Activated T-helper 1 cell treated with anti-CD3 and anti-CD28 coated beads, Interleukin-2, amount 50 U/mL, for 16 hours (primary cell): ENCODE measurements at places on chromosomes 4 and X.

GRCh38 chr4:169952236-169953002, 73.8 kb downstream of the MFAP3L start:
- DNase-seq, result no peak

DNA sequence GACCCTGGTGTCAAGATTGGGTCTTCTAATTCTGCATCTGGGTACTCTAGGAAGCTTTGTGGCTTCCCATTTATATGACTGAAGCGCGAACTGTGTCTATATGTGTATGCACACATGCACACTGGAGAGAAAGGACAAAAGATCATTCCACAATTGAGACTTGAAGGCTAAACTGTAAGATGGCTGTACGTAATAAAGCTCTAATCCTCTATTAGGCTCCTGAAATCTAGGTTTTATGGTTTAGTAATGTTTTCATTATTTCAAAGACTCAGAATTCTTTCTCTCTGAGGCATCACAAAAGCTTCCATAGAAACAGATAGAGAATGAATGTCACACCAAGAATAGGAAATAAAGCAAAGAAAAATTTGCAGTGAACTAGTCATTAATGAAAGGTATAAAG, 320.7 kb upstream of the FTHL17 start:
- DNase-seq, result no peak

- DNase-seq, result no peak
These were observed 91.3 kb downstream of the PTPN13 start for GRCh38 chr4:86685401-86685800.

DNA sequence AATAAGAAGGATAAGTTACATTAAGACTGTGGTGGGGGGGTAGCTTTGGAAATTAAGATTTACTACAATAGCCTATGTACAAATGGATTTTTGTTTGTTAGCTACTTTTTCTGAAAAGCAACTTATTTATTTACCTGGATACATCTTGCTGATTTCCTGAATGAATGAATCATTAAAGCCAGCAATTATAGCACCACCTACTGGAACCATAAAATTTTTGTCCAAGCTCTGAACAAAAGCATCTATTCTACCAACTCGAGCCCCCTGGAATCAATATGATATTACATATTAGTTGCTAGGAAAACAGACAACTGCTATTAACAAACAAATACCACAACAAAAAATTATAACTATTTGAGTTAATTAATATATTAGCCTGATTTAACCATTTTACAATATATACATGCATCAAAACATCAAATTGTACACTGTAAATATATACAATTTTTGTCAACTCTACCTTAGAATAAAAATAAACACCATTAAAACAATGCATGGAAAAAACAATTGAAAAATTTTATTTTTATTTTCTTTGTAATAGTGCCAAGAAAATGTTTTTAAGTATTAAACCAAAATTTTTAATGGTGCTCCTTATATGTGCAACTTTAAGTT, 15.3 kb downstream of the SEPSECS start:
- DNase-seq, result no peak

- no peak for DNase-seq
These were observed 7.1 kb downstream of the PF4V1 start for GRCh38 chr4:73860181-73860580.

DNA sequence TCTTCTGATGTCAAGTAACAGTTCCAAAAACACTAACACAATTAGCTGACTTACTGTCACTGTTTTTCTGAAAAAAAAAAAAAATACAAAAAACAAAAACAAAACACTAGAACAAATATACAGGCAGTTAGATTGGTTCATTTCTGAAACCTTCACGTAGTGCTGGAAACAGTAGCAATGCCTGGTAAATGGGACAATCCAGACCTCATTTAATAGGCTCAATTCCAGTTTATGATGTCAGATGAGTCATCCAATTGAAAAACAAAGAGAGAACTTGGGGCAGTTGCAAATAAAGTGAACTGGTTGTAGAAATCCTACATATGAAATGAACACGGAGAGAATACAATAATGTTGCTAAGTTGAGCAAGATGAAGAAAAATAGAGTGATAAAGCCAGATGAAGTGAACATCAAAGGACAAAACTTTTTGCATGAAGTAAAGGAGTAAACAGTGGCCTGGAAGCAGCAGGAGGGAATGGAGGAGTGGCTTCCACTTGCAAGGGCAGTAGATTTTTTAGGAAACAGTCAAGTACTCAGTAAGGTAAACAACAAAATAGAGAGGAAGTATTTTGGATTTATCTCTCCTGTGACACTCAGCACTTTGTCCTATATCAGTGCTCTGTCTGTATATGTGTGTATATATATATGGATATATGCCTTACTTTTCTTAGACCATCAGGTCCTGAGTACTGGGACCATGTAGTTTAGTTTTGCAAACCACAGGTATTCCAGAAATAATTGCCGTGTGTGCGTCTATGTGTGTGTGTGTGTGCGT, 39.3 kb upstream of the MAGEA10 start:
- DNase-seq, result no peak

DNA sequence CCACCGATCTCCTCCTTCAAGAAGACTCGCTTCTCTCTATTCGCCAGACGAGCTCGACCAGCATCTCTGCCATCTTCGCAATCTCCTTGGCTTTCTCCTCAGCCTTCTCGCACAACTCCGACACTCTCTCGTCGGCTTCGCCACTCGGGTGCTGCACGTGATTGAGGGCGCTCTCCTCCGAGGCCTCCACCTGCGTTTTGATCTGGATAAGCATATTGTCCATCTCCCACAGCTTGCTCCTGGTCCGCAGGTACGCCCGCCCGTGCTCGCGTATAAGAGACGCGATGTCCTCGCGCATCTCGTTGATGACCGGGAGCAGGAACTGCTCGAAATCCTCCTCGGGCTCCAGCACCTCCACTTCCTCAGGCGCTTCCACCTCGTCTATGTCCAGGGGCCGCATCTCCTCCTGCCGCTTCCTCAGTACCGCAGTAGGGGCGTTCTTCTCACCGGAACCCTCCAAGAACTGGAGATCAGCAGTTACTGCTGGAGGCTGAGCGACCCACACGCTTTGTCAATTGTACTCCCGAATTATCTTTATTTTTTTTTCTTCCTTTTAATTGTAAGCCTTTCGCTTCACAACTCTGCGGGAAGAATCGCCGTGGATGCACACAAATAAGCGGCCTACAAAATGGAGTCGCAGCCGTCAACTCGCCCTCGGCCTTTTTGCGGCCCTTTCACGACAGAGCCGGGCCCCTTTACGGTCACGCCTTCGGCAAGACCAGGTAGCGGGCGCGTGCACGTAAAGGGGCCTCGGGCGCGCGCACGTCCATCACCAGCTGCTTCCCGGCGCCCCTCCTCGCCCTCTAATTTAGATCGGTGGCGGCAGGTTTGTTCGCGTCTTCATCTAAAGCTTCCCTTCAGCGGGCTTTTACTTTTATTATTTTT, at the start of gene MRFAP1L1:
Gene MRFAP1L1 (minus strand): TSS at position 636 of the 885 bp plus-strand sequence. CDS start 236 bp downstream, at position 400.
- DNase-seq, result peak; percentile 95

DNA sequence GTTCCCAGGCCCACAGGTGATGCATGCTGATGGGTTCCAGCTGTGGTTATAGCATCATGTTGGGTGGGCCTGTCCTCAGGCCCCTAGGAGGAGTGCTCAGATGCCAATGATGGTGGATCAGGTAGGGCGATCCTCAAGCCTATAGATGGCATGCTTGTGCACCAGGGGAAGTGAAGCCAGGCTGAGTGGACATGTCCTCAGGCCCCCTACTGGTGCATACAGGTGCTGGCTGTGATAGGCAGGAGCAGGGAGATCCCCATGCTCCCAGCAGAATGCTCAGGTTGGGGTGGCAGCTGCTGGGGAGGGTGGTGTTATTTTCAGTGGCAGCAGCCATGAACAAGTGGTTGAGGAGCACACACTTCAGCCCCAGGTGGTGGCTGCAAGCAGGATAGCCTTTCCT, 96.0 kb downstream of the SMARCA1 start:
- DNase-seq, result no peak

DNA sequence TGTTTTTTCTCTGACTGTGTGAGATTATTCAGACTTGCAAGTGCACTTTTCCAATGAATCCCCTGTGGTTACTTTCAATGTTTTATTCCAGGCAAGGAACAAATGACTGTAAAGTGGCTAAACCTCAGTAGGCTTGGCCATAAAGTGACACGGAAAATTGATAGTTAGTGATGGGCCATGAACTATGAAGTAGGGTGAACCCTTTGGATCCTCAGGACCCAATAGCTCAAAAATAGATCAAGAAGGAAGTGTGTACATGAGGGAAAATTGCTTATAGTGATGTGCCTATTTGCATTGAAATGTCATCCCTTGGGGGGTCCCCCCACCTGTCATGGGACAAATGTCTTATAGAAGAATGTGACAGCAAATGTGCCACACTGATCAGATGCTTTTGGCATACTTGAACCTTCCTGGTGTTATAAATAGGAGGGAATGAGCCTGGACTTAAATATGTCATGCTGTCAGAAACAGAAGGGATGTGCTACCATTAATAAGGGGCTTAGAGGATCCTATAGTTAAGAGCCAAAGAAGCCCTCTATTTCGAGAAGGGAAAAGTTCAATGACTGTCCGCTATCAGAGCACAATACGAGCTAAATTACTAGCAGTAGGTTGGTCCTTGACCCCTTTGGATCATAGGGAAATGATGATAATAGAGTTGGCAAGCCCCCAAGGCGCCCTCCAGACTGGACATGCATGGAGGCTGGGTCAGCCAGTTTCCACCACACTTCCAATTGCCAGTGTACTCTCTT, 30.3 kb downstream of the SLC16A2 start:
- no peak for DNase-seq

GRCh38 chr4:75494563-75494962, 19.6 kb downstream of the RCHY1 start:
- DNase-seq, result no peak

GRCh38 chr4:63717384-63717783, 691.9 kb downstream of the TECRL start:
- no peak for DNase-seq

GRCh38 chrX:71619193-71619592, 882 bp upstream of the CXCR3 start:
- no peak for DNase-seq

- no peak for DNase-seq
These were observed 99.8 kb downstream of the PTCHD1 start for GRCh38 chrX:23434356-23434884.

GRCh38 chr4:56535915-56536314, 30.3 kb downstream of the ARL9 start:
- DNase-seq, result no peak

DNA sequence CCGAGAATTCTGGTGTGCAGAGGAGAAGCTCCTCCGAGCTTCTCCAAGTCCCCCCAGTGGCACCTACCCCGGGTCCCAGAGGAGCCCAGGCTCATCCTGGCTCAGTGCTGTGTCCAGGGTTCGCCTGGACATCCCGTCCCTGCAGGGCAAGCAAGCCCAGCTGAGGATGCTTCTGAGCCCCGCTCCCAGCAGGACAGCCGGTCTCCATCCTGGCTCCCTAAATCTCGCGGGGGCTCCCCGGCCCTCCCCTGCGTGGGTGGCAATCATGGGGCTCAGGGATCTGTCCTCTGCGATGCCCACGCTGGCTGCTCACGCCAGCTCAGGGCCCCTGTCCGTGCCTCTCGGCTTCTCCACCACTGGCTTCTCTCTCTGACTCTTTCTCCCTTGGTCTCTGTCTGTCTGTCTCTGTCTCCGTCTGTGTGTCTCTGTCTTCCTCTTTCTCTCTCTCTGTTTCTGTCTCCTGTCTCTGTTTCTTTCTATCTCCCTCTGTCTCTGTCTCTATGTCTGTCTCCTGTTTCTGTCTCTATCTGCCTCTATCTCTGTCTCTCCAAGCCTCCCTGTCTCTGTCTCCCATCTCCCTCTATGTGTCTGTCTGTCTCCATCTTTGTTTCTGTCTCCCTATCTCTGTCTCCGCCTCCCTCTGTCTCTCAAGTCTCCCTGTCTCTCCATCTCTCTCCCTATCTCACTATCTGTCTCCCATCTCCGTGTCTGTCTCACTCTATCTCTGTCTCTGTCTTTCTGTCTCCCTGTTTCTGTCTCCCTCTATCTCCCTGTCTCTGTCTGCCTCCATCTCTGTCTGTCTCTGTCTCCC, 27.8 kb upstream of the SLC25A6 start:
- no peak for DNase-seq

DNA sequence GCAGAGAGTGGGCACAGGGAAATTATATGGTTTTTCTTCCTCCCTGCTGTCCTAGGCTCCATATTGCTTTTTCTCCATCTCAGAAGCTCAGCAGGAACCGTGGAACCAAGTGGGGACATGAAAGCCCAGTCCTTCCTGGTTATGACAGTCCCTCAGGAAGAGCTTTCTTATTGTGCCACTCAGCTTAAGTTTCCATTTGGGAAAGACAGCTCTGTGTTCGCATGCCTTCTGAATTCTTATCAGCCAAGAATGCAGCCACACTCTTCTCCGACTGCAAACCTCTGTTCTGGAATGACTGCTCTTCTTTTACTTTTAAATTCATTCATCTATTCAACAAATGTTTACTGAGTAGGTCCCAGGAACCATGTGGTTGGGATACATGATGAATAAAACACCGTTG, 58.0 kb upstream of the PPARGC1A start:
- no peak for DNase-seq

DNA sequence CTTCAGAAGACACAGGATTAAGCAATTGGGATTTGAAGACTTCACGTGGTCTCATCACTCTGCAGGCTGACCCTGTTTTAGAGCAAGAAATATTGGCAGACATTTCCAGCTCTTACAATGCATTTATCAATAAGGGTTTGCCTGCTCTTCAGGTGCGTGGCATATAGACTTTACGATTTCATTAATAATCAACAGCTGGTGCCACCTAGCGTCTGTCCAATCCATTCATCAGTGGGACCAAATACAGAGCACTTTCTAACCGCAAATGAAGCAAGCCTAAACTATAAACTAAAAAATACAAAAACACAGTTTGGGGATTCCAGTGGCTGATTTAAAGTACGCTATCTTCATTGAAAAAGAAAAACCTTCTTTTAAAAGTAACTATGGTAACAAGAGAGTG, 125.4 kb upstream of the DMD start:
- DNase-seq, result no peak

GRCh38 chr4:187617113-187617512, 378.5 kb upstream of the ZFP42 start:
- DNase-seq, result no peak

DNA sequence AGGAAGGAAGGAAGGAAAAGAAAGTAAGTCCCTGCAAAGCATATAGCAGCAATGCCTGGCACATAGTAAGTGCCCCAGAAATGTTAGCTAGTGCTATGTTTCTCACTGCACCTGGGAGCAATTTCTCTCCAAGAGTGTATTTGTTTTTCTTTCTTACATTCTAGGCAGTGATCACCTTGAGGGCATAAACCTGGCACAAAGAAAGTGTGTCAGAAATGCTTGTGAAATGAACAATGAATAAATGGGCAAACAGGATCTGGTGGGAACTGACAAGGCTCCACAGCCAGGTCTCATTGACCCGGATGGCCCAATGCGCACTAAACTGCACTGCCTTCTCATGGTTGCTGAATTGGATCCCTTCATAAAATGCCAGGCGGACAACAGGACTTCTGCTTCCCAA, 316.4 kb downstream of the LDB2 start:
- no peak for DNase-seq

DNA sequence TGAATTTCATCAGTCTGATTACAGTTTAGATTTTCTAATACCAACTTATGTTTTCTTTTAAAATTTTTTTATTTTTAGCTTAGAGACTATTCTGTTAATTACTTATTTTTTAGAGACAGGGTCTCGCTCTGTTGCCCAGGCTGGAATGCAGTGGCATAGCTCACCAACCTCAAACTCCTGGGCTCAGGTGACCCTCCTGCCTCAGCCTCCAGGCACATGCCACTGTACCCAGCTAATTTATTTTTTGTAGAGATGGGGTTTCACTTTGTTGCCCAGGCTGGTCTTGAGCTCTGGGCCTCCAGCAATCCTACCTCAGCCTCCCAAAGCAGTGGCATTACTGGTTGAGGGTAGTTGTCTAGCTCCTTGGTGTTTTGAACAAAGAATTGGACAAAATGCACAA, 102.0 kb downstream of the KLHL8 start:
- DNase-seq, result no peak
